Liver (tissue), 10 donors: ENCODE measurements at places on chromosomes 2 and 18. TPM values are rescaled to one million over a fixed set of nuclear protein-coding genes. Genes with fewer than 3 reads are reported as not detected.

The SPP2 gene
- 76.7 TPM for total RNA-seq

The SERPINB12 gene
- not detected for total RNA-seq

The SRSF7 gene
- total RNA-seq = 66.9 TPM

DNA sequence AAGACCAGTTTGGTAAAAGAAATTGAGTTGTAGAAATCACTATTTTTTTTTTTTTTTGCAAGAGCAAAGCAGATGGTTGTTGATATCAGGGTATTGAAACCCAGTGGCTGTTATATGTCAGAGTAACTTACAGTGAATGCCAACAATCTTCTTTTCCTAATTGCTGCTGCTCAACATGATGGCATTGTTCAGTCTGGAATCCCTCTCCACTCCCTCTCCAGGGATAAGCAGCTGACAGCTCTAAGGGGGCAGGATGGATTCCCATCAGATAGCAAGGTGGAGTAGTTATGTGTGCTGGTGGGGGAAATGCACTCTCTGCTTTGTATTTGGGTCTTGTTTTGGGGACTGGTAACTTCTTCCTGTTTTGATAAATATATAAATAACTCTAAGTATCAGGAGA is 200.0 kb downstream of the PIK3C3 start:
- no peak overlapping the region for H3K4me3 ChIP-seq
- H3K4me1 ChIP-seq = no peaks in the 10 kb centered on the region
- no peak overlapping the region for H3K27ac ChIP-seq
- no peaks in the 10 kb centered on the region for H3K27me3 ChIP-seq
- H3K36me3 ChIP-seq = no peaks in the 10 kb centered on the region

DNA sequence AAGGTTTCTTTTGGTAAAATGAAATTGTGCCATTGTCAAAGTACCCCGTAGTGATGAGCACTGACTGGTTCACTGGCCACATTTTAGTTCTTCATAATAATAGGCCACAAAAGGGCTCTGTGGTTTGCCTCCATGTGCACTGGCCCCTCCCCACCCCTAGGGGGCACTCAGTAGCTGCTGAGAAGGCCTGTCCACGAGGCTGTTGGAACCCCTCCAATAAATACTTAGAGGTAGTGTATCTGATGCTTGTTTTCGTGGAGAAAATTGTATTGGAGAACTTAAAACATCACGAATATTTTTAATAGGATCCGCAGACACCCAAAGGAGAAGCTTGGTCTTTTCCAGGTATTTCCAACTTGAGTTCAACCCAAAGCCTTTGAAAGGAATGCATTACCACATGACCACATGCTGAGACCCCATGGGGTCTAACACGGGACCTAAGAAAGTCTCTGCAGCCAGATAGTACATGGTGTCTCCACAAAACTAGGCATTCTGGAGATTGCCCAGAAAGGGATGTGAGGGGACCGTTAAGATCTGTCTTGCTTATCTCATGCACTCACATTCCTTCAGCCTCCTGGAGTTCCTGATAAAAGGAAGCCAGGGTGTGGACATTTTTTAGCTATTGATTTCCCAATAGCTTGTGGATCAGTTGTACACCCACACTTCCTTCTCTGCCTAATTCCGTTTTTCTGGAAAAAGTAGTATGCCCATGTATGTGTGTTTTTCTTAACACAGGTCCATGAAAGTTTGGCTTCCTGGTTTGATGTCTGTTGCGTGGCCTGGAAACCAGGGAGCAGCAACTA is 28.5 kb upstream of the NOSTRIN start:
- H3K27me3 ChIP-seq = no peaks in the 10 kb centered on the region
- H3K4me3 ChIP-seq = no peak overlapping the region
- H3K4me1 ChIP-seq = peaks cover 2% of the 10 kb centered on the region
- no peak overlapping the region for H3K27ac ChIP-seq
- H3K36me3 ChIP-seq = no peaks in the 10 kb centered on the region

DNA sequence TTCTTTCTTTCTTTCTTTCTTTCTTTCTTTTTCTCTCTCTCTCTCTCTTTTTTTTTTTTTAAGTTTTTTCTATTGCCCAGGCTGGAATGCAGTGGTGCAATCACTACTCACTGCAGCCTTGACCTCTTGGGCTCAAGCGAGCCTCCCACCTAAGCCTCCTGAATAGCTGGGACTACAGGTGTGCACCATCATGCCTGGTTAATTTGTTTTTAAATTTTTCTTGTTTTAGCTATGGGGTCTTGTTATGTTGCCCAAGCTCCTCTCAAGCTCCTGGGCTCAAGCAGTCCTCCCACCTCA is 19.4 kb upstream of the CCDC88A start:
- no peaks in the 10 kb centered on the region for H3K36me3 ChIP-seq
- no peak for DNase-seq
- H3K4me1 ChIP-seq = no peaks in the 10 kb centered on the region

GRCh38 chr2:189049709-189050164 is 75.6 kb downstream of the COL3A1 start:
- no peaks in the 10 kb centered on the region for H3K36me3 ChIP-seq
- no peak for DNase-seq
- no peak overlapping the region for H3K4me3 ChIP-seq
- no peaks in the 10 kb centered on the region for H3K27me3 ChIP-seq
- H3K4me1 ChIP-seq = no peaks in the 10 kb centered on the region

GRCh38 chr18:5620289-5620688 is 76.5 kb upstream of the EPB41L3 start:
- DNase-seq = no peak
- no peaks in the 10 kb centered on the region for H3K27me3 ChIP-seq
- no peaks in the 10 kb centered on the region for H3K36me3 ChIP-seq

DNA sequence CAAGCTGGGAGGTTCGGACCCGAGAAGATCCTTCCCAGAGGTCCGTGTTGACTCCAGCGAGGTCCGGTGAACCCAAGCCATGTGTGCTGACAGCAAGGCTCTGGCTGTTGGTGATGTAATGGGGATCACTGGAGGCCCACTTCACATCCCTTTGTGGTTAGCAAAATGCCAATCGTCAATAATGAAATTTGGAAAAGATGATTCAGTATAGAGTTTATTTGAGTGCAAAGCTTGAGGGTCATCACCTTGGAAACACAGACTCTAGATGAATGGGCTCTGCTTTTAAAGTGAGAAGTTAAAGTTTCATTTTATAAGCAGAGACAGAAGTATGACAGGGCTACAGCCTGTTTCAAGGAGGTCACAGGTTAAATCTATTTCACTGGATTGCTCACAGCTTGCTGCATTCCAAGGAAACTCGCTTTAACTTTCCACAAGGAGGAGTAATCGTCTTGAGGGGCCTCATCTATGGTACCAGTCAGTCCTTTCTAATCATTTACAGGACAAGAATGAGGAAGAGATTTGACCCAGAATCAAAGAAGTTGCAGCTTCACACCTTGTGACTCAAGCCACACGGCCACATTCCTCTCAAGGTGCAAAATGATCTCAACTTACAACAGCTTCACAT is 140.5 kb downstream of the TPO start:
- peaks cover 18% of the 10 kb centered on the region for H3K4me1 ChIP-seq
- no peak overlapping the region for H3K27ac ChIP-seq
- H3K4me3 ChIP-seq = no peak overlapping the region
- H3K36me3 ChIP-seq = no peaks in the 10 kb centered on the region
- H3K27me3 ChIP-seq = no peaks in the 10 kb centered on the region
- no peak for DNase-seq
